ENCODE measurements at places on chromosomes 3 and 15.

GRCh38 chr3:186477876-186478275 lies 66.3 kb downstream of the CRYGS start:
- no peak for DNase-seq

- no peak for DNase-seq
These were observed 1030.9 kb downstream of the ROBO1 start for GRCh38 chr3:78736863-78737262.

DNA sequence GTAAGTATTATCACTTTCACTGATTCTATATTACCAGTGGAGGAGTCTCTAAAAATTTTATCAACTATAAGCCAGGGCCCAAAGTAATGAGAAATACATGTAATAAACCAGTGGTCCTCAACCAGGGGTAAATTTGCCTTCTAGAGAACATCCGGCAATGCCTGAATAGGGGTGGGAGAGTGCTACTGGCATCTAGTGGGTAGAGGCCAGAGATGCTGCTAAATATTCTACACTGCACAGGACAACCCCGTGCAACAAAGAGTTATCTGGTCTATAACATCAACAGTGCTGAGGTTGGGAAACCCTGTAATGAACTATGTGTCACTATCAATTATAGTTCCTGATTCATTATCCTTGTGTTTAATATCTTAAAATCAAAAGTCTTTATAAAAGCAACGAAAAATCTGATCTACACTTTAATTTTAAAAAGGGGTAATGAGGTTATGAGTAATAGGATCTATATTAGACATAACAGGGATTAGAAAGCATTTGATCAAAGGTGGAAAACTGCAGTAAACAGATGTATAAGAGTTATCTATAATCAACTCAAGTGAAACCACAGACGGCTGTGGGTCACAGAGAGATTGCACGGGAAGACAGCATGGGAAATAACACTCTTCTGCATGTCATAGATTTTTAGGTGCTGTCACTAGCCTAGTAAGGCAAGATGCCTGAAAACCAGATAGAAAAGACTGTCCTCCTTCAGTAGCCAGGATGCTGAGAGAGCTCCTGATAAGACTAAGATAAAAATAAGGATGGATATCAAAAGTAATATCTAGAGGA lies 2.0 kb downstream of the LYSMD2 start:
- no peak for DNase-seq

DNA sequence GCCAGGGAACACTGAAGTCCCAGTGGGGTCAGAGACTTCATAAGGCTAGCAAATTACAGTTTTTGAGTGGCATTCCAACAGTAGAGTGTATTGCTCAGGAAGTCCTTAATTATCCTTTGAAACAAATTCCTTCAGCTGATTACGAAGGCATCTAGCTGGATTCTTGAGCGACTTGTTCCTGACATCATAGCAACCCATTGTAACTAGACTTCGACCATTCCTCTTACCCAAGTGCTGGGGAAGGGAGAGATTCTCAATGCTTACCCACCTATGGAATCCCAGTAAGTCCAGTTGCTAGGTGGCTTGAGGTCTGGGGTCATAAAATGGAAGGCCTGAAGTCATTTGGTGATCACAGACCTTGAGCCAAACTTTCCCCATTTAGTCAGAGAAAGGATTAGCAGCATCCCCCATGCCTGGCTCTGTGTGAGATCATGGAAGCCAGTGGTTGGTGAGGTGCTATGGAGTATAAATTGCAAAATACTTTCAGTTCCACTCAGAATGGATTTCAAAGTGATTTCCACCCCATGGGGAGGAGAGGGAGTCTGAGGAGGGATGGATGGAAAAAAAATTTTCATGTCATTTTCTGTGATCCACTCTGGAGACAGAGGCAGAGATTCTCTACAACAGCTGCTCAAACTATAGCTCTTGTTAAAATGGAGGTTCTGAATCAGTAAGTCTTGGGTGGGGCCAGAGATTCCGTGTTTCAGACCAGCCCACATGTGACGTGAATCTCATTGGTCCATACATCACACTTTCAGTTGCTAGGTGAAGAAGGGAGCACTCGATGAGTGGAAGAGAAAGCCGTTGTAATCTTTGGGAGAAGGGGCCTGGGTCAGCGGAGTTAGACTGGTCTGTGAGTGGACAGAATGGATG lies 45.7 kb downstream of the CD86 start:
- no peak for DNase-seq

DNA sequence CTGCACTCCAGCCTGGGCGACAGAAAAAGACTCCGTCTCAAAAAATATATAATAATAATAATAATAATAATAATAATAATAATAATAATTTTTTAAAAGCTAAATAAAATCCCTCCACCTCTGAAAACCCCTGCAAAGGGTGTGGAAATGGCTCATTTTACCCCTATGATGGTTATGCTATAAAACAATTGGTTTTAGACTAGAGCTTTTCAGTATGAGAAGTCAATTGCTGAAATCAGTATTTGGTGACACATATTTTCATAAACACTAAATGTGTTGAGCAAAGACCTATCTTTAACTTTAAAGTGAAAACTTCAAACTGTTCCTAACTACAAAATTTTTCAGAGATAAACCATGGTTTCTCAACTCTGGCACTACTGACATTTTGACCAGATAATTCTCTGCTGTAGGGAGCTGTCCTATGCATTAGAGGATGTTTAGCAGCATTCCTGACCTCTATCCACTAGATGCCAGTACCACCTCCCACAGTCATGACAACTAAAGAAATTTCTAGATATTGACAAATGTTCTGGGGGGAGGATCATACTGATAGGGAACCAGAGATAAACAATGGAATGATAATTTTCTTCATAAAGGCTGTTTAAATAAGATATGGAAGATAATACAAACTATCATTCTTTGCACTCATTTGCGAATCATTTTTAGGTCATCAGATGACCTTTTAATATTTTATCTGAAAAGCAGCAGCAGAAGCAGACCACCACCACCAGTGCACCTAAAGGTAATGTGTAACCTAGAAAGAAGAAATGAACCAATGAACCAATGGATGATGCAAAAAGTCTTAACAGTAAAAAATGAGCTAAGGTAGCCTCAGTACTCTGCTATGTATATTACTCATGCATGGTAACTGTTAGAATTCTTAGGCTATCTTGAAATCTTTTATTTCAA lies 13.8 kb downstream of the PTPN9 start:
- no peak for DNase-seq

- DNase-seq, result no peak
These were observed 40.7 kb upstream of the POLG start for GRCh38 chr15:89375093-89376005.

DNA sequence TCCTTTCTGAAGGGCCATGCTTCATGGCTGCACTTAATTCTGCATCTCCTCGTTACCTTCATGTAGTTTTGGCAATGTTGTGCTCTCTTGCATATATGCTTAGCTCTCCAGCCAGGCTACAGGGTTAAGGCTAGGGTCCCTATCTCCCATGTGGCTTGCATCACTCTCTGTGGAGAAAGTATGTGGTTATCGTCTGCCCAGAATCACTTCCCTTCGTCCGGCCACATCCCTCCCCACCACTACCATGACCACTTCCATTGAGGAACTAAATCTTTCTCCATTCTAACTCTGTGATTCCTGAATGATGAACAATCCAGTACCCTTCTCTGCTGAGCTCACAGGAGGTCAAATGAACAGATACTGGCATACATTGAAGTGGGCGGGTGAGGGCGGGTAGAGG lies 34.0 kb downstream of the WWTR1 start:
- DNase-seq, result no peak

DNA sequence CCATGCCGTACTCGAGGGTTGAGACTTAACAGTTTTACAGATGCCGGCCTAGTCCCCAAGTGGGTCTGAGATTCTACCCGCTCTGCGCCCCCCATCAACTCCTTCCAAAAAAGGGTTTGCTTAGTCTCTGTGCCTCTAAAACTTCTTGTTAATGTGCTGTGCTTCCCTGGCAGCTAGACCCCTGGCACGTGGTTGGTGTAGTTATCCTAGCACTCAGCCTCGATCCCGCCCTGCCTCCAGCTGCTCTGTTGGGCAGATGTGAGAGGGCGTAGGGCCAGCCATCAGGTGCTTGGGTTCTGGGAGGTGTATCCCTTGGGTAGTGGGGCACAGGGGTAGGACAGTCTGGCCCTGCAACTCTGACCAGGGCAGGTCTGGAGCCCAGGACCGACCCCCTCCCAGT lies 79.5 kb downstream of the FBLN2 start:
- DNase-seq, result no peak

- no peak for DNase-seq
These were observed 15.6 kb downstream of the HERC1 start for GRCh38 chr15:63818191-63818590.

DNA sequence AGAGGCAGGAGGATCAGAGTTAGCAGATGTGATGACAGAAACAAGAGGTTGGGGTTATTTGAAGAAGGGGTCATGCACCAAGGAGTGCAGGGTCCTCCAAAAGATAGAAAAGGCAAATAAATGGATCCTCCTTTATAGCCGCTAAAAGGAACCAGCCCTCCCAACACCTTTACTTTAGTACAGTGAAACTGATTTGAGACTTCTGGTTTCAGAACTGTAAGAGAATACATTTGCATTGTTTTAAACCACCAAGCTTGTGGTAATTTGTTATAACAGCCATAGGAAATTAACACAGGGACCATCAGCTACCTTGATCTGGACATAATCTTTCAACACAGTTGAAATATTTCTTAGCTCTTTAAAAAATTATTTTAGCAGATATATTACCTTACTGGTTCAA lies 166.6 kb downstream of the TIGIT start:
- no peak for DNase-seq

DNA sequence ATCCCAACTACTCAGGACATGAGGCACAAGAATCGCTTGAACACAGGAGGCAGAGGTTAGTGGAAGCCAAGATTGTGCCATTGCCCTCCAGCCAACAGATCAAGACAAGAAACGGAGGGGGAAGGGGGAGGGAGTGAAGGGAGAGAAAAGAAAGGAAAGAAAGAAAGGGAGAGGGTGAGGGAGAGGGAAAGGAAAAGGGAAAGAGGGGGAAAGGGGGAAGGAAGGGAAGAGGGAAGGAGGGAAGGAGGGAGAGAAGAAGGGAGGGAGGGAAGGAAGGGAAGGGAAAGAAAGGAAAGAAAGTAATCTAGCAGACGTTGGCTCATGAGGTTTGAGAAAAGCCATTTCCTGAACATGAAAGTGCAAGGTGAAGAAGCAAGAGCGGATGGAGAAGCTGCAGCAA lies 53.1 kb upstream of the SETMAR start:
- no peak for DNase-seq

GRCh38 chr15:70240820-70241430 lies 143.2 kb upstream of the TLE3 start:
- no peak for DNase-seq

GRCh38 chr3:72916250-72916649 lies 28.4 kb downstream of the GXYLT2 start:
- DNase-seq, result no peak

- DNase-seq, result peak; percentile 10
These were observed 67.8 kb downstream of the TTC23 start for GRCh38 chr15:99181545-99181971.

DNA sequence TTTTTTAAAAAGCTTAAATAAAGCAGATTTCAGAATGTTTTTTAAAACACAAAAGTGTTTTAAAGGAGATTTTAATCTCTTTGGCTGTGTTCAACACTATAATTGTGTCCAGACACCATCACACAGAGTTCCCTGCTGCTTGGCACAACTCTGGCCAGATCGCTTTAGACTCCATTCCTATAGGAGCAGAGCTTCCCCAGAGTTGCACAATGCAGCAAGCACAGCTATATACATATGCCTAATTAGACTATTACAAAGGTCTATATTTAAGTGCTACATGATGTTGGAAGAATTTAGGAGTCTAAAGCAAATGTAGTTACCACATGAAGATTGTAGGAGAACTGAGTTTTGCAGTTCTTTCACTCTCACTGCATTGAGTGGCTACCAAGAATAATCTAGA lies 11.2 kb downstream of the SLC9A9 start:
- DNase-seq, result no peak

DNA sequence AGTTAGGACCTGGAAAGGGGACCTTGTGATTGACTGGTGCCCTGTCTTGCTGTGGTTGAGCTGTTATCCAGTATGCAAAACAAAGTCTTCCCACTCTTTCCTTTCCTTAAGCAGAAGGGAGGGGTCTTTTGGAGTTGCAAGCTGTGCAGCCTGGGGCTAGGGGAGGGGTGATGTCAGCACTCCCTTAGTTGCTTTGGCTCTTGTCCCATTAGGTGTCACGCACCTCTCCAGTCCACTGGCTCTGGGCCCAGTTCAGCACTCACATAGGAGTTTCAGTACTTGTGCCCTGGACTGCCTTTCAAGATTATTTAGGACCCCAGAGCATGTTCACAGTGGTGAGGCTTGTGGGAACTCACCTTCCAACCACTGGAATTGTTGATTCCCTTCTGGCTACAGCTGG lies 238.5 kb downstream of the DOCK3 start:
- no peak for DNase-seq

GRCh38 chr3:190073264-190074008 lies 47.3 kb downstream of the P3H2 start:
- no peak for DNase-seq

- DNase-seq, result peak; percentile 61
These were observed 105.3 kb downstream of the MAP4 start for GRCh38 chr3:47910777-47911440.

GRCh38 chr3:190491533-190492054 lies 22.3 kb upstream of the IL1RAP start:
- DNase-seq, result no peak

DNA sequence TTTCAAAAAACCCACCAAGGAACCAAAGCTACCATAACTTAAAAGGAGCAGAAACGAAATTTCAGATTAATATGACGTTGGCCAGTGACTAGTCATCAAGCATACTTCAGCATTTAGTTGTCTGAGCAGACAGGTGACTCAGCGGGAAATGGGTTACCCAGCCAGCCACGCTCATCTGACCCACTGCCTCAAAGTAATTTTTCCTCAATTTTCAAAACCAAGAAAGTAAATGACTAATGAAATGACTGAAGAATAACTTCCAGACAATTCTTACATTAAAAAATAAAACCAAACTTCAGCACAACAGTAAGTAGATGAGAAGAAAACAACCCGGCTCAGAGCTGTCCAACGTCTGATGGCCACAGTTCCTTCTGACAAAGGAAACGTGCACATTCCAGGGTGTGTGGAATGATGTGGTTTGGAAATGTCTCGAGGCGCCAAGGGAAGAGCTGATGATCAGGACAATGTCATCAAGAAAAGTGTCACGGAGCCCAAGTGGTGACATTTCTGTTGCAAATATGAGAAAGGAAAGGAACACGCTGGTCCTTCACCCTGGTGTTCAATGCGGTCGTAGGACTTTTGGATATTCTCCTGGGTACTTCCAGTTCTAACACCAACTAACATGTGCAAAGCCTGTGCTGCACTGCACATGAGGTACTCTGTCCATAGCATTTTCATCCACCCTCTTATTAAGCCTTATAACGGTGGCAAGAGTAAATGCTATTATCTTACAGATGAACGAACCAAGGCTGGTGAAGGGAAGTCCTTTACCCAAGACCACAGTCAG lies 79.1 kb downstream of the FOXP1 start:
- DNase-seq, result no peak

- DNase-seq, result no peak
These were observed 175.8 kb downstream of the TLE3 start for GRCh38 chr15:69921626-69922619.

Measured in putamen (tissue), 1 donor.